ENCODE measurements at places on chromosomes 4 and X.

DNA sequence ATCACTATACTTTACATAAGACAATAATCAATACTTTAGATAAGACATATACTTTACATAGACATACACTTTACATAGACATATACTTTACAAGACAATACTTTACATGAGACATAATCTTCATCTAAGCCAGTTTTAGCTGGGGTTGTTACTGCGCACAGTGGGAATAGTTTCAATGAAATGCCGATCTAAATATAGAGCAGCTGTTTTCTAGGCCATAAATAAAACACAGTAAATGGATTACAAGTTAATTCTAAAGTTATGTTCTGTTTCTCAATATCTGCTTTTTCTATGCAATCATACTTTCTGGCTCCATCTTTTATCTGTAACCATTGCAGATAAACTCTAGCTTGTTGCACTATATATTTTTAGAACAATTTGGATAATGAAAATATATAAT is 1470.6 kb upstream of the PABPC4L start:
- DNase-seq, result no peak

DNA sequence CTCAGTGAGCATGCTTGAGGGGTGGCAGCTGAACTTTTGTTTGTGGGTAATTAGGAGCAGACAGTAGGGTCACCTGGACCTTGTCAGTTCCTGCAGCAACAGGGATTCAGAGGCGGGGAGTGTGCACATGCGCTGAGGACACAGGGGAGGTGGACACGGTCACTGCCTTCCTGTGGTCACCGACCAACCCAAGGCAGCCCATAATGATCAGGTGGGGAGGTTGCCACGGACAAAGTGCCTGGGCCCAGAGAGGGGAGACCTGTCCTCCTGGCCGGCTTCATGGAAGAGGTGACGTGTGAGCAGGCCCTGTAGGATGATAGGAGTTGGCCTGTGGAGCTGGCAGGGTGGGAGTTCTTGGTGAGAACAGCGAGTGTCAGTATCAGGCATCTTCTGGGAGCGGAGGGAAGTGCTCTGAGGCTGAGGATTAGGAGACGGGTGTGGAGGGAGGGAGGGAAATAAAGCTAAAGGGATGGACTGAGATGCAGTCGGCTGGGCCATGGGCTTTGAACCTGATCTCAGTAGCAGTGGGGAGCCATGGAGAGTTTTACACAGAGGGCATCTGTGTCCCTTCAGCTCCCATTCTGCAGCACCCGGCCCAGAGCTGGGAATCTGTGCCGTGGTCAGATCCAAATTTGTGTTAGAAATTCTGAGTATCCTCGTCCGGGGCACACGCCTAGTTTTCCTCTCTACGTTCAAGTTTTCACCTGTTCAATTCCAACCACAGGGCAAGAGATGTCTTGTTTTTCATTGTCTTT is 100.0 kb downstream of the PSAPL1 start:
- DNase-seq, result no peak

- DNase-seq, result no peak
Measured at GRCh38 chr4:125714049-125714448, 399.3 kb downstream of the FAT4 start.

DNA sequence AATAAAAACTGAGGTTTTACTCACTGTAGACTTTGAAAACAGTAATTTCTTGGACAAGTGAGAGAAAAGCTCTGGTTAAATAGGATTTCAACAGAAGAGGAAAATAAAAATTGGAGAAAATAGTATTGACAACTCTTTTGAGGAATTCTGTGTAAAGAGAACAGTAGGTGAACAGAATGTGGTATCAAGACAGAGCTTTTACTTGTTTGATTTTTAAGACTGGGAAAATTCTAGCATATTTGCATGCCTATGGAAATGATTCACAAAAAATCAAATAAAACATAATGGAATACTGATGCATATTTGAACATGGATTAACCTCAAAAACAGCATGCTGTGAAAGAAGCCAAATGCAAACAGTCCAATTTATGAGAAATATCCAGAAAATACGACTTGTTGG is 504.6 kb downstream of the KCTD8 start:
- DNase-seq, result no peak

DNA sequence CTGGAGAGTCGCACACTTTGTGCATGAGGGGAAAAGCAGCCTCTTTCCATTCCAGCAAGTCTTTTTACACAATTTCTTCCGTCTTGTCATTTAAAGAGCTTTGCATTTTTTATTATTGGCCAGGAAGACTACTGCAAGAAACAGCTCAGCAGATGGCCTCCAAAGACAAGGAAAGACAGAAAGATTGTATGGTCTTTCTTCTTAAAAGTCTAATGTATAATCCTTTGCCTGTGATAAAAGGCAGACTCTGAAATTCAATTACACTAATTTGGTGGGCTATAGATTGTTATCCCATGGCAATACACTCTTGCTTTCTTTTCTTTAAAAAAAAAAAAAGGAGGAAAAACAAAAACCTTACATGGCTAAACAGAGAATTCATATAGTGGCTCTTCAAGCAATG is 5.9 kb downstream of the CAPN6 start:
- no peak for DNase-seq

DNA sequence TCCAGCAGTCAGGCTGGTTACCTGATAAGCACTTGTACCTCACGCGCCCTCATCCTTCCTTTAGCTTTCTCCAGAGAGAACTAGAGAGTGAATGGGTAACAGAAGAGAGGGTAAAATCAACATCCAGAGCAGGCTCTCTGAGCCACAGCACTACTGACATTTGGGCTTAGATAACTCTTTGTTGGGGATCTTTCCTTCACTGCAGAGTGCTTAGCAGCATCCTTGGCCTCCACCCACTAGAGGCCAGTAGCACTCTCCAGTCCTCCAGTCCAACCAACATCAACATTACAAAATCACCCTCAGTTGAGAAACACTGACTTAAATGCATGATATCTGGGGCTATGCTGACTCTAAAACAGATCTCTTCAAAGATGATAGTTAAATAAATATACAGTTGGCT is 220.7 kb downstream of the TACR3 start:
- DNase-seq, result no peak

DNA sequence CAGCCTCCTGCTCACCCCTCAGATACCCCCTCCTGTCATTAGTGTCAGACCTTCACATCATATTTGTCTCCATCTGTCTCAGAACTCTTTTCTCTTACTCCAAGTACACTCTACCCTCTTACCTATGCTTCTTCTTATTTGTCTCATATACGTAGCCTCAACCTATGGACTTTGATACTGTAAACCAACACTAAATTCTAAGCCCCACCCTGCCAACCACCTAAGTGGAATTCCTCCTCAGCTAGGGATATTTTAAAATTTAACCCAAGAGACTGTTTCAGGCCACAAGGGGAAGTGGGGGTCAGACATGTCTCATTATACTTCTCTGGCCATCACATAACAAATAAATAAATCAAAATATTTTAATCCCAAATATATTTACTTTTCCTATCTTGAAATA is 778.1 kb upstream of the GRID2 start:
- no peak for DNase-seq

GRCh38 chr4:137432446-137433311 is 99.6 kb downstream of the PCDH18 start:
- no peak for DNase-seq

DNA sequence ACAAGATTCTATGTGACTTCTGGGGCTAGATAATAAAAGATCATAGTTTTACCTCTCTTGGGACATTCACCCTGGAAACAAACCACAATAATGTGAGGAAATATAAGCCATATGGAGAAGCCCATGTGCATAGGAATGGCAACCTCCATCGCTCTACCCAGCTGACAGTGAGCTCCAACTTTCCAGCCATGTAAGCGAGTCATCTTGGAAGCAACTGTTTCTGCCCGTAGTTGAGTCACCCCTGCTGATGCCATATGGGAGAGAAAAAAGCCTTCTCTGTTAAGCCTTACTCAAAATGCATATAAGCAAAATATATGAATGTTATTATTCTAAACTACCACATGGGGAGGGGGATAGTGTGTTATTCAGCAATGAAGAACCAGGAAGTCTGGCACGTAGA is 31.4 kb upstream of the RELL1 start:
- no peak for DNase-seq

DNA sequence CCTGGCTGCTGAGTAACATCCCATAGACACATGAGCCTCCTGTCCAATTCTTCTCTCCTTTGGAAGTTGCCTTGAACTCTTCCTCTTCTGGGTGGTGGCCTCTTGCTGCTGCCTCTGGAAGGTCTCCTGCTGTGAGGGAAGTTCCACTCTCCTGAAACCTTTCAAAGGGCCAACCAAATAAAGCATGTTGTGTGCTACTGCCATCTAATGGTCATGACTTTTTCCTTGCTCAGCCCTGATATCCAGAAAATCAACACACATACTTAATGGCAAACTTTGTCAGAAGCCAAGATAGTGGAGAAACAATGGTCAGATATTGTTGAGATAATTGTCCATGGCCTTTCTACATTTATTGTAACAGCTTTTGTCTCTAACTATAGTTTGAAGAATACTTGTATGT is 19.1 kb upstream of the ZXDA start:
- no peak for DNase-seq

GRCh38 chrX:121671649-121672048 is 624.2 kb downstream of the GLUD2 start:
- DNase-seq, result no peak

DNA sequence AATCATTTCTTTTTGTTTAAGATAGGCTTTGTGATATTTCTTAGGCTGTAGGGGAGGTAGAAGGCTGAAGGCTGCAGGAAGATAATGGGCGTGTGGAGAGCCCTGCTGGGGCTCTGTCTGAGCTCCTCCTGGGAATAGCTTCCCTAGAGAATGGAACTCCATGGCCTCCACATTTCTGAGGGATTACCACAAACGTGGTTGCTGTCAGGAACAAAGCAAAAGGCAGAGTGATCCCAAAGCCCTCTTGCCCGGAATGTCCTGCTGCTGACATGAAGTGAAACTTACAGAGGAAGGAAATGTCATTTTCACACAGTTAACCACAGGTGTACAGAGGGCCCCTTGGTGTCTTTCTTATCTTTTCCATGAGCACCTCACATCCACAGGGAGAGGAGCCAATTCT is 89.3 kb downstream of the DDIT4L start:
- DNase-seq, result no peak

GRCh38 chr4:89724716-89725115 is 112.2 kb downstream of the SNCA start:
- no peak for DNase-seq

- no peak for DNase-seq
Measured at GRCh38 chr4:53174823-53175222, 191.0 kb downstream of the SCFD2 start.

- no peak for DNase-seq
Measured at GRCh38 chr4:72875138-72875537, 194.4 kb downstream of the COX18 start.

DNA sequence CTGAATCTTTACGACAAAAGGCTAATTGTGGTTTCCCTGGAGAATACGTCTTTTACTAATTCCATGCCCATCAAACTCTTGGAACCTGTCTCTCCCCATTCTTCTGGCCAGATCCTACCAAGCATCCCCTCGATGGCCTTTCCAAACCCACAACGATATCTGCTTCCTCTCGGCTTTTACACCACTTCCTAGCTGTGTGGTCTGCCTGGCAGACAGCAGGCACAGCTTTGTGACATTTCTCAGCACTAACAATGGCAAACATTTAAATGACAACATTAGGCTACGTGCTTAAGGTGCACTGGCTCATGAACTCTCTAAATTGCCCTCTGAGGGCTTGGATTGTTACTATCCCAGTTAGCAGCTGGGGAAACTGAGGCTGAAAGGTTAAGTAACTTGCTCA is 141.0 kb downstream of the NSUN7 start:
- no peak for DNase-seq

DNA sequence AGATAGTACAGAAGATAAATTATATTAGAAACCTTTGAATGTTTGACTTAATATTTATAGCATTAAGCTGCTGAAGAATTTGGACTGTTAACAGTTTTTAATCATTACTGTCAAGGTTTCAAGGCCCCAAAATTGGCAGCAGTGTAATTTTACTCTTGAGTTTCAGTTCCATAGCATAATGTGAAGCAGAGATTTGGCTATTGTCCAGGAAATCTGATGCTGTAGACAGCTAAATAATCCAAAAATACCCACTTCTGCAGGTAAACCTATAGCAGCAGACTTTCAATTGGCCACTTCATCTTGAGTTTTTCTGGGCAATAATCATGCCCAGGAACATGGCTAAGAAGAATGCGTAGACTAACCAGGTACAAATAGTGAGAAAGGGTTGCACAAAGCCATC is 85.0 kb downstream of the RCHY1 start:
- DNase-seq, result no peak

GRCh38 chr4:13496605-13497004 is 12.5 kb upstream of the RAB28 start:
- no peak for DNase-seq

- no peak for DNase-seq
Measured at GRCh38 chr4:99201690-99202089, 17.4 kb downstream of the ADH6 start.

DNA sequence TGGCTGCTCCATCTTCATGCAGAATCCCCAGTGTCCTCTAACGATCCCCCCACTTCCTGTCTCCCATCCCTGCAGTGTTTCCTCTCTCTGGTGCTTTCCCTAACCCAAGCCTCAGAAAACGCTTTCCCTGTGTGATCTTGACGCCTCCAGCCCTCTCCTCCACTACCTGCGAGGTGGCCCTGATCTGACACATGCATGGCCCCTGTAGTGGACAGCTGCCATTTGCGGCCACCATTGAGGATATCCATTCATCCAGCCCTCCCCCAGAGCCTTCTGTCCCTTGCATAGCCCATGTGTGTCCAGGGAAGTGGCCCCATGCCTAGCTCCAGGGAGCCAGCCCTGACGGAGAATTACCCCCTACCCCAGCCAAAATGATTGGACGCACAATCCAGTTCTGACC is 3.1 kb downstream of the UBL4A start:
- no peak for DNase-seq

GRCh38 chr4:153161226-153161963 is 42.8 kb upstream of the TRIM2 start:
- DNase-seq, result no peak

GRCh38 chr4:107877361-107877760 is 52.6 kb downstream of the SGMS2 start:
- DNase-seq, result no peak

DNA sequence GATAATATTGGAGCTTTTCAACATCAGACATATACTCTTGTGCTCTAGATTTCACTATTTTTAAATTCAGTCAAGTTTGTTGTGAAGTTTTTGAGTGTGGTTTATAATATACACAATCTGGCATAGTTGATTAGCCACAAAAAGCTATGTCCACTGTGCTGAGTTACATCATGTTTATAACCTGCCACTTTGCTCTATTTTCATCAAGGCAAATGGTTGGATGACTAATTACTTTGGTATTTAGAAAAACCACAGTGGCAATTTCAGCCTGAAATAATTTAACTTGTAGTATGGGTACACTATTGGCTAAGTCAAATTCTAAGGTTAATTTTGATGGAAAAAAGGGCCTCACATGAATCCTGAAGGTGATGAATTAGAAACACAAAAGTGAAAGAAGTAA is 262.6 kb downstream of the C4orf33 start:
- no peak for DNase-seq

Measured in activated naive CD4-positive, alpha-beta T cell treated with anti-CD3 and anti-CD28 coated beads, Interleukin-2, amount 50 U/mL, for 16 hours (primary cell).